ENCODE measurements at places on chromosomes 7 and 10. TPM values are rescaled to one million over a fixed set of nuclear protein-coding genes. Genes with fewer than 3 reads are reported as not detected.

Gene LUC7L2
- 131 TPM for total RNA-seq

Gene TCAF2
- 14.1 TPM for total RNA-seq

DNA sequence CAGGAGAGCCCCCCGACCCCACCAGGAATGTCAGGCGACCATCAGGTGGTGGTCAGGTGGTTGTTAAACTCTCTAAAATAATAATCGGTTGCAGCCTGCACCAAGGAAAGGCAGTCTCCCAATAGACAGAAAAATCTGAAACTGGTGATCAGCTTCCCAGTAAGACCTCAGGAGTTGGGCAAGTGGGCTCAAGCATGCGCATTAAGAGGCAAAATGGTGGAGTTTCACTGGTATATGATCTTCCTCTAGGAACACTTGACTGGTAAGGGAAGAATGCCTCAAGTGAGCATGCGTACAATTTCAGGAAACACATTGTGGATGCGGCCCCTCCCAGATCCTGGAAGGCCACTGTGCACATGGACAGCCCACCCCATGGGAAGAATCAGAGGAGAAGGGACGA, 619.9 kb downstream of the TYW1 start:
- no peak for DNase-seq

GRCh38 chr10:117757086-117757720, 214.7 kb downstream of the EMX2 start:
- no peak for DNase-seq

DNA sequence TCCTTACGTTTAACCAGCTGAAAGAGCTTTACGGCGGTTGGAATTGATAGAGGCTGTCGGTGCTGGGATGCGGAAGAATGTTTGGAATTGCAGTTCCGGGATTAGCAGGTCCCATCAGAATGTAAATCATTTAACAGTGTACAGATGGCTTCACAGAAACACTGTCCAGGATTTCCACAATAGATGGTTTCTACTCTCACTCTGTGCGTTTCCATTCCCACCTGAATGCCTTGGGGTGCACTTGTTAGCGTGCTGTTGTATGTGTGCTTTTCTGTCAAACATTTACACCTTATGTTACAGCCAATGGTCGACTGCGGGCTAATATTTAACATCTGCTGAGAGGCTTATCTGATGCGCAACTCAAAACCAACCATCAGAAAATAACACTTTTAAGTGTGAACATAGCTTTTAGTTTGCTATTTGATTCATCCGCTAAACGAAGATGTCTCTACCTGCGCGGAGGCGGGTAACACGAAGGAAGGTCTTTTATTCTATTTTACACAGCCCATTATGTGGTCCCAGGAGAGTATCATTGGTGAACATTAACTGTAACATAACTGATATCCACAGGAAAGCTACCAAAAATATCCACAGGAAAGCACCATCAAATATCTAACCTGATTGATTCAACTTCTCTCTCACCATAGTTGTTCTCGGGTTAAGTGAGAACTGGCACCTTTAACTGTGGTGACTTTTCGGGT, 179.0 kb downstream of the PRPF18 start:
- no peak for DNase-seq

- DNase-seq: no peak
Measured at GRCh38 chr7:69656077-69656476, 57.8 kb downstream of the AUTS2 start.
